NCI-H524 treated with DMSO at 0.1 percent for 48 hours (cell line): ENCODE measurements at places on chromosomes 7 and 10.

DNA sequence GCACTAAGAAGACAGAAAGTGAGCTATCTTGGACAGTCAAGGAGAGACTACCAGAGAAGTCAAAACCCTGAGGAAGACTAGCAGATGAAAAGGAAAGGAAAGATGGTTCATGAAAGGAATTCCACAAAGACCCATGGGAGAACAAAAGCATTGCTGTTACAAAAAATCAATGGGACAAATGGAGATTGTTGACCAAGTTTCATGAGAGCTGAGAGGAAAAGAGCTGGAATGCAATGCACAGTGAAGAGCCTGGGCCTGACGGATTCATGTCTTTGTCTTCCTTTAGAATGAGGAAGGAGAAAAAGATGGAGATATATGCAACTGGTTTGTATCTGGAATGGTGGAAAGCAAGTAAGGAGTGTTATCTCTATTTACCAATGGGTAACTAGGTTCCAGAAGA is 17.3 kb downstream of the TMEM243 start:
- DNase-seq, result no peak

- no peak for DNase-seq
These were observed 42.4 kb downstream of the WIPI2 start for GRCh38 chr7:5232485-5232837.

DNA sequence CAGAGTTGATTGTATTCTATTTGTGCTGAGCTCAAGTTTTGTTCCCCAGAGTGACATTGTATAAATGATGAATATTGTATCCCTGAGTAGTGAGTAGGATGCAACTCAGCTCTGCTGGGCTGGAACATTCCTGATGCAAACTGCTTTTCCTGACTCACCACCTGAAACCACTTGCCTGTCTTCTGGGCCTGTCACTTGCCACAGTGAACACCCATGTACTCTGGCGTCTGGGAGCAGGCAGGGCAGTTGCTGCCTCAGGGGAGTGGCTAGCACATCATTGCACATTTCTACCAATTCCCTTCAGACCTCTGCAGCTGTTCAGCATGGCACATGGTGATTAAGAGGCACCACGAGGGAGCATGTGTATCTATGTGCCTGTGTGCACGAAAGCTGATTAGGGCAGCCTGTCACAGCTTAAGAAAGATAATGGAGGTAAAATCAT is 157.3 kb downstream of the SND1 start:
- DNase-seq, result peak; percentile 89

- DNase-seq, result no peak
These were observed 27.1 kb upstream of the PLXNA4 start for GRCh38 chr7:132603220-132603833.

DNA sequence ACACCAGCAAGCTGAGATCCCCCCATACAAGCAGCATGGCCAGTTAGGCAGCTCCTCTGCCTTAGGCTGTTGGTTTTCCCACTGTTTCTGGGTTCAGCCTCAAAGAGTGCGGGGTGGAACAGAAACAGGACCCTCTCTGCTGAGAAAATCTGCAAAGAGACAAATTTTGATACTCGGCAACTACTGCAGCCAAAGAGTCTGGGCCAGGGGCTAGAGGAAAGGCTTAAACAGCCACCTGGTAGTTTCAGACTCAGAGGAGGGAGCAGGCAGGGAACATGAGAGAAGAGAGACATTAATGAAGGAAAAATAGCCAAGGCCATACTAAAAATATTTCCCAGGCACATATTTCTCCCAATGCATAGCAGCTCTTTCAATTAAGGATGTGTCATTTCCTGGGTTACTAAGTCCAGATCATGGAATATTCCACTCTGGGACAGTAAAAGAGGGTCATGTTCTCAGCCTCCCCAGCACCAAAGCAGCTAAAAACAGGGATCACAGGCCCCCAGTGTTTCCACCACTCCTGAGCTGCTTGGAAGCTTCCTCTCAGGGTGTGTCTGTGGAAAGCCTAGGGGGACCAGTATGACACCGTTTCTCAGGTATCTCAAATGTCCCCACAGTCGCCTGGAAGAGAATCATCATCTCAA is 29.8 kb downstream of the PDLIM1 start:
- no peak for DNase-seq

DNA sequence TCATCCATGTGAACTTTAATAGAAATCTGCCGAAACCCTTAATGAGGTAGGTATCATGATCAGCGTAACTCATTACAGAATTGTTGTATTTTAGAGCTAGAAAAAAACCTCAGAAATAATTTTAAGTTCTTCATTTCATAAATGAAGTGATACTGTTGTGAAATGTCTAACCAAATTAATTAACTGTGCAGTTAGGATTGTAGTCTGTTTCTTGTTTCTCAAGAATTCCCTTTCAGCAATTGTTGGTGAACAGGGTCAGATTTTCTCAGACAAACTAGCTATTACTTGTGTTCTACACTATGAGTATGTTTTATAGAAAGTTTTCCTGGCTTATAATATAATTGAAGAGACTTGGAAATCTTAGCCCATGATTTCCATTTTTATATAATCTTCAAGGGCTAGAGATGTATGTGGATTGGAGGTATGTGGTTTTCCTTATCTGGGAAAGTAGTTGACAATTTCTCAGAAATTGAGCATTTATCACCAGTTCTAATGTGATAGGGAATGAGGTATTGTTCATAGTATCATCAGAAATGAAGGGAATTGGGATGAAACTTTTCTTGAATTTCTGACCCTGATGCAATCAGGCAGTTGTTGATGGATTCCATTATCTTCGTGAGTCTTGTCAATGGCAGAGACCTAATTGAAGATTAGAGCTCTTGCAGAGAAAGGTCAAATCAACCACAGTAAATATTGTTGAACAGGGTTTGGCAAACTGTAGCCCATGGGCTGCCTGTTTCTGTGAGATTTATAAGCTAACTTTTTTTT is 55.0 kb downstream of the ST7 start:
- no peak for DNase-seq

DNA sequence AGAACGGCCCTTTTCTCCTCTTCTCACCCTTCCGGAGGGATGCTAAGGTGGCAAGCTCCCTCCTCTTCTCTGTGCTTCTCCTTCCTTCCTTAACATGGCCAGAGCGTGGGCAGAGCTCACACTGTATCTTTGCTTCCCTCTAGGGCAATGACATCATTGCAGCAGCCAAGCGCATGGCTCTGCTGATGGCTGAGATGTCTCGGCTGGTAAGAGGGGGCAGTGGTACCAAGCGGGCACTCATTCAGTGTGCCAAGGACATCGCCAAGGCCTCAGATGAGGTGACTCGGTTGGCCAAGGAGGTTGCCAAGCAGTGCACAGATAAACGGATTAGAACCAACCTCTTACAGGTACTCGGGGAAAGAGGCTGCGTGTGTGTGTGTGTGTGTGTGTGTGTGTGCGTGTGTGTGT is 36.6 kb downstream of the AP3M1 start:
- DNase-seq, result no peak

GRCh38 chr7:46454816-46455215 is 533.7 kb upstream of the IGFBP3 start:
- DNase-seq, result no peak

DNA sequence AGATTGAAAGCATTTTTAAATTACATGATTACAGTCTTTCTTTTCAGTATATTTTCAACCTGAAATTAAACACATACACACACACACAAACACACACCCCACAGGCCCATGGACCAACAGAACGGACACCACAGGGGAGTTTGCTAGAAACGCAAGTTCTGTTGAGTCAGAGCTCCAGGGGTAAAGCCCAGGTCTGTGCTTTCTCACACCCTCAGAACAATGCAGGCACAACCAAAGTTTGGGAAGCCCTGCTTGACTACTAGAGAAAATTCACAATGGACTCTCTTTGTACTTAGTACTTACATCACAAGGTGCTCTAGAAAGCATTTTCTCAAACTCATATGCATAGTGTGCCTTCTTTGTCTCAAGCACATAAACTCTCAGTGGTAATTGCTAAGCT is 704.0 kb upstream of the IGFBP3 start:
- no peak for DNase-seq

DNA sequence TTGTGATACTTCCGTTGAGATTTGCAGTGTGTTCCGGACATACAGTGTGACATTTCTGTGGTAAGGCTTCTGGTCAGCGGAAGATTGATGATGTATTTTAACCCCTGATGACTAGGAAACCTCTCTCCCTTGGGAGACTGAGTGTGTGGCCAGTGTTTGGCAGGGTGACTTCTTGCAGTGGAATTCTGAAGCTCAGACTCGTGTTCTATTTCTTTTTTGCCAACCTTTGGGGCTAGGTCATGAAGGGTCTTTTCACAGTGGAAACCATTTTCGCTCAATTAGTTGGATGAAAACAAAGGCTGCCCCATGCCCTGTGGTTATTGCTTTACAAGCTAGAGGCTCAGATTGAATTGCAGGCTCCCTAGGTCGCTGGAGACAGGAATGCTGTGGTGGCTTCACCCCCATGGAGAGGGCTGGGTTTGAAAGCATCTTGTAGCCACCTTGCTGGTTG is 288.9 kb downstream of the BBS9 start:
- DNase-seq, result no peak

GRCh38 chr7:42227021-42227420 is 10.0 kb downstream of the GLI3 start:
- DNase-seq, result no peak

- no peak for DNase-seq
These were observed 49.7 kb downstream of the ADCY1 start for GRCh38 chr7:45623740-45624391.

DNA sequence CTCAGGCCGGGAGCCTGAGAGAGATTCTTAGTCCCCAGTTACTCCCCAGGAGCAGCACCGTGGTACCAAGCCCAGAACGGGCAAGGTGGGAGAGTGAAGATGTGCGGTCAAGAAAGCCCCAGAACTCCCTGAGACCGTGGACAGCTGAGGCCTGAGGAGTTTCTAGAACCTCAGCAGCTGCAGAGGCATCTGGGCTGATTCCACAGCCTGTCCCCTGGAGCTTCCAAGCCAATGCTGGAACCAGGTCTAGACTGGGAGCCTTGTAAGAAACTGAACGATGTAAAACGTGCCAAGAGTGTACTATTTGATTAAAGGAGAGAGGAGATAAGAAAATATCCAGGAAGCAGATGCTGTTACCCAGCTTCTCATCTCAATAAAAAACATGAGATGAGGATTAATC is 366.3 kb downstream of the TNS3 start:
- no peak for DNase-seq

- no peak for DNase-seq
These were observed 238.1 kb downstream of the RELN start for GRCh38 chr7:103751311-103751880.

- DNase-seq, result no peak
These were observed 43.2 kb downstream of the CCNY start for GRCh38 chr10:35379226-35380137.

GRCh38 chr10:88672041-88672440 is 7.8 kb downstream of the LIPF start:
- no peak for DNase-seq

- DNase-seq, result no peak
These were observed 83.2 kb downstream of the FOXL3 start for GRCh38 chr7:372932-373791.

- DNase-seq, result no peak
These were observed 22.8 kb upstream of the ARID5B start for GRCh38 chr10:61878740-61879068.

GRCh38 chr10:81953420-81953819 is 78.4 kb downstream of the NRG3 start:
- DNase-seq, result no peak

DNA sequence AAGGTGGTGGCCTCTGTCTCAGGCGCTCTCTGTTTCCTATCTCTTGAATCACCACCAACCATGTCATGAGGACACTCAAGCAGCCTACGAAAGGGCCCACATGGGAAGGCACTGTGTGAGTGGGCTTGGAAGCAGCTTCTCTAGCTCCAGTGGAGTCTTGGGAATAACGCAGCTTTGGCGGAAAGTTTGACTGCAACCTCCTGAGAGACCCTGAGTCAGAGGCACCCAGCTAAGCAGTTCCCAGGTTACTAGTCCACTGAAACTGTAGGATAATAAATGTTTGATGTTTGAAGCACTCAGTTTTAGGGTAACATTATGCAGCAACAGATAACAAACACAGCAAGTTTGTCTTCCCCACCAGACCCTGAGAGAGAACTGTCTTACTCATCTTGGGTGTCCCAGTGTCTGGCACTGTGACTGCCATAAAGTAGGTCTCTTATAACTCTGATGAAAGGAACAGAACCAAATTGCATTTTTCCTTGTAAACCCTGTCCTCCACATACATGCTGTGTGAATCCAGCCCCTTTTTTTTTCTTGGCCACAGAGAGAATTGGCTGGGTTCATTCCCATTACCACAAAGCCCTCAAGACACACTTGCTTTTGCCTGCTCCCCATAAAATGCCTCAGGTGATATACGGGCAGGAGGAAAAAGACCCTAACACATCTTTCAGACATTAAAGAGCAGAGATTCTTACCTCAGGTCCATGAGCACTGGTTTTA is 185.5 kb downstream of the ZNF365 start:
- no peak for DNase-seq

- no peak for DNase-seq
These were observed 14.5 kb downstream of the SRGN start for GRCh38 chr10:69102440-69102839.

- no peak for DNase-seq
These were observed 13.3 kb downstream of the CAV1 start for GRCh38 chr7:116538138-116538537.

- DNase-seq, result no peak
These were observed 151.8 kb upstream of the CHST15 start for GRCh38 chr10:124245191-124245590.

DNA sequence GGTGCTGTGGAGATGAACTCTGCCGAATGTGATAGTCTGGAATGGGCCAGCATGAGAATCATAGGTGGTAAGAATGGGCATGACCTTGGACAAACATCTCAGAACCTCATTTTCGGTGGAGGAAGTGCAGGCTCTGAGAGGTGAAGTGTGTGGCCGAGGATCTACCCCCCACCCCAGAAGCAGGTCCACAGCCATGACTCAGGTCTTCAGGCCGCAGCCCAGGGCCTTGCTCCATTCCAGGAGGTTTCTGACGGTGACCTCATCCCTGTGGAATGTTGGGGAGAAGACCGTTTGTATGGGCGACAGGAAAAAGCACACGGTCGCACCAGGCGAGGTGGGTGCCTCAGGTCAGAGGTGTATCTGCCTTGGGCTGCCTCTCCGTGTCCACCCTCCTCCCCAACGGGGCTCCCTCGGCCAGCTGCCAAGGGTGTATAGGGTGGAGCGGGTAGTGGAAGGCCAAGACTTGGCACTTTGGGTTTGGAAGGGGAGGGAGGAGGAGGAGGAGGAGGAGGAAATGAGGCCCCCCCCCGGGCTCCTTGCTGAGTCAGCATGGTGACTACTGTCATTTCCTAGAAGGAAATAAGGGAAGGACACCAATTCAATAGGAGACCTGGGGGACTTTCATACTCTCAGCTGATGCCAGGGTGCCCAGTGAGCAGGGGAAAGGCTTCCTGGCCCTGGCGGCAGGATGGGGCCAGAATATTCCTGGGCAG is 168.0 kb upstream of the RHEB start:
- DNase-seq, result no peak

- no peak for DNase-seq
These were observed 666.0 kb upstream of the LRRTM3 start for GRCh38 chr10:66259836-66260235.

DNA sequence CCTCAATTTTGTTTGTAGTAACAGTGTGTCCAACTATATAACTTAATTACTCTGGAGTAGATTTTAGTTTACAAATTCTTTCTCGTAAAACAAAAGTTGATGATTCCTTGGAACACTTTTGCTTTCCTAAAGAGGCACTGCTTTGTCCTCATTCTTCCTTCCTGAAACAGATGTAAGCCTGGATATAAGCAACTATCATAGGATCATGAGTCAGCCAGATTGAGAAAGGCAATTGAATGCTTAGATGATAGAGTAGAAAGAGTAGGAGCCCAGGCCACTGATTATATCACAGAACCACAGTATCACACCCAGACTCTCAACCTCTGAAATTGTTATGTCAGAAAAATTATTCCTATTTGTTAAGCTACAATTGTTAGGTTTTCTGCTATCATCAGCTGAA is 69.9 kb downstream of the TMEM106B start:
- DNase-seq, result no peak

GRCh38 chr7:94368371-94368791 is 26.3 kb upstream of the COL1A2 start:
- peak; percentile 9 for DNase-seq
